ENCODE measurements at places on chromosomes 16 and 17.
A peak's percentile ranks its signal among the peaks of the same experiment; 100 is the strongest.

GRCh38 chr17:36493956-36494355 is 7.5 kb downstream of the ZNHIT3 start:
- ATAC-seq: no peak

DNA sequence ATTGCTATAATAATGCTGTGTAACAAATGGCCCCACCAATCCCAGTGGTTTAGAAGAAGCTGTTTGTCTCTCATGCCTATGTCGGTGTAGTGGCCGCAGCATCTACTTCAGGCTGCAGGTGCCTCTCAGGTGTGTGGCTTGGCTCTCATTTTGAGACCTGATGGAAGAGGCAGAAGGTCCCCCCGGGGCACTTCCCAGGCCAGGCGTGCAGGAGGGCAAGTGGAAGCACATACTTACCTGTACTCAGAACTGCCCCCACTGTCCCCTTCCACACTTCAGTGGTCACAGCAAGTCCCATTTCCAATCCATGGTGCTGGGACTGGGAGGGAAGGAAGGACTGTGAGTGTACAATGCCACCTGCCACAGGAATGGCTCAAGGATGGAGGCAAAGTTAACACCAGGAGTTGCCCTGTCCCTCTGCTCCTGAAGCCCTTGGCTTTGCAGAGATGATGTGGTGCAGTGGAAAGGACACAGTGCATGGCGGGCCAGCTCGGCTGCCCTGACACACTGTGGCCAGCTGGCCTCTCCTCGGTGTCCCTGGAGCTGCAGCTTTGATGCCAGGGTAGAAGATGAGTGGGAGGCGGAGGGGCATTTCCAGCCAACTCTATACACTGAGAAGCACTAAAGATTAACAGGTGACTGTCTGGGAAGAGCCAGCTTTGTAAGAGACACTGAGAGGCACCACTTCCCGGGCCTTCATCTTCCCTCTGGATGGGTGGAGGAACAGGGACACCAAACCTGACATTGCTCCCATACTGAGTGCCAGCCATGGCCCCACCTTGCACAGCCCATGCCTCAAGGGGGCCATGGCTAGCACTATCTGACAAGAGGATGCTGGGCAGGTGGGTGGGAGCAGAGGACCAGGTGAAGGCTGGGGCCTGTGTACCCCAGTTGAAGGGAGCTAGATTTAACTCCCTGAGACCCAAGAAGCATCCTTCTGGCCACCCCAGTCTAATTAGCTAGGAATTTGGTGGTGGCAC is 105.9 kb downstream of the METRNL start:
- ATAC-seq: no peak

- ATAC-seq: no peak
Observed at GRCh38 chr16:89798832-89799370, 17.5 kb downstream of the FANCA start.

GRCh38 chr17:6109536-6109935 is 39.4 kb downstream of the WSCD1 start:
- no peak for ATAC-seq

DNA sequence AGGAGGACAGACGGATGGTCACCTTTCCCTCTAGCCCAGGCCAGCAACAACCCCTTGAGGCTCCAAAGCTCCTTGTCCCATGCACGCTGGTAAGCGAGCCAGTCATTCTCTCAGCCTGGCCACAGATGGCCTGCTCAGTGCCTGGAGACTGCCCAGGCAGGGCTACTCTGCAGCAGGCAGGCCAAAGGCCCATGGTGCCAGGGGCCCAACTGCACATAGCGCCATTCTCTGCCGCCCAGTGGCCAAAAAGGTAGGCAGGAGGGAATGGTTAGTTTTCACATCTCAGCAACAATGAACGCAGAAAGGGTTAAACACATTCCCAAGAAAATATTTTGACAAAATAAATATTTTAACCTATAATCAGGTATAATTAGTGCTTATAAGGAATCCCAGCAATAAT is 7.7 kb upstream of the SREBF1 start:
- no peak for ATAC-seq

GRCh38 chr17:44077595-44077909 is 7.0 kb downstream of the G6PC3 start:
- no peak for ATAC-seq

- no peak for ATAC-seq
Observed at GRCh38 chr17:75825748-75826370, 18.3 kb downstream of the UNC13D start.

DNA sequence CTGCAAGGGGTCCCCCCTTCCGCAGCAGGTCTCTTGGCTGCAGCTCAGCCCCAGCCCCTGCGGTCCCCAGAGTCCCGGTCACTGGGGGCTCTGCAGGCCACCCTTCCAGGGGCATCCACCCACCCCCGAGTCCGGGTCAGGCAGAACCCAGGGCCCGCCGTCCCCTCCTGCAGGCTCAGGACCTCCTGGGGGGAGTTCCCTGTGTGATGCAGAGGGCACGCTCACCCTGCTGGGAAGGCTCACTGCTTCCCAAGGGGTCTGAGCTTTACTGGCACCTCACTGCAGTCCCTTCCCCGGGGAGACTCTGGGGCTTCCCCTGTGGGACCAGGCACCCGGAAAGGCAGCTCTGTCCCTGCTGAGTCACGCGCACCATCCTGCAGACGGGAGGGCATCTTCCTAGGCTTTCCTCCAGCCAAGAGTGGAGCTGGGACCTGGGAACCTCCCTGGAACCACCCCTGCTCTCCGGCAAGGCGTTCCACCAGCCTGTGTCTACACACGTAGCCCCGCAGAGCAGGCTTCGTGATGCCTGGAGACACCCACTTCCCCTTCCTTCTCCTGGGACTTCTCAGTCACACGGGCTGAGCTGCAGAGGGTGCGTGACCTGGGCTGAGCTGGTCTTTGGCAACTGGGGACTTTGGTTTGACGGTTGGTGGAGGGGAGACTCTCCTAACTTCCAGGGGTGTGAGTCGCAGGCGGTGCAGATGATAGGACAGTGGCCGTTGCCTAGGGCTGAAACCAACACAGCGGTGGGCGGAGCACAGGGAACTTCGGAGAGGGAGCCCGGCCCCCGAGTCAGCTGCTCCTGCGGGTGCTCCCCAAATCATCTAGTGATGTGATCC is 23.4 kb downstream of the SLC25A10 start:
- peak; percentile 62 for ATAC-seq

DNA sequence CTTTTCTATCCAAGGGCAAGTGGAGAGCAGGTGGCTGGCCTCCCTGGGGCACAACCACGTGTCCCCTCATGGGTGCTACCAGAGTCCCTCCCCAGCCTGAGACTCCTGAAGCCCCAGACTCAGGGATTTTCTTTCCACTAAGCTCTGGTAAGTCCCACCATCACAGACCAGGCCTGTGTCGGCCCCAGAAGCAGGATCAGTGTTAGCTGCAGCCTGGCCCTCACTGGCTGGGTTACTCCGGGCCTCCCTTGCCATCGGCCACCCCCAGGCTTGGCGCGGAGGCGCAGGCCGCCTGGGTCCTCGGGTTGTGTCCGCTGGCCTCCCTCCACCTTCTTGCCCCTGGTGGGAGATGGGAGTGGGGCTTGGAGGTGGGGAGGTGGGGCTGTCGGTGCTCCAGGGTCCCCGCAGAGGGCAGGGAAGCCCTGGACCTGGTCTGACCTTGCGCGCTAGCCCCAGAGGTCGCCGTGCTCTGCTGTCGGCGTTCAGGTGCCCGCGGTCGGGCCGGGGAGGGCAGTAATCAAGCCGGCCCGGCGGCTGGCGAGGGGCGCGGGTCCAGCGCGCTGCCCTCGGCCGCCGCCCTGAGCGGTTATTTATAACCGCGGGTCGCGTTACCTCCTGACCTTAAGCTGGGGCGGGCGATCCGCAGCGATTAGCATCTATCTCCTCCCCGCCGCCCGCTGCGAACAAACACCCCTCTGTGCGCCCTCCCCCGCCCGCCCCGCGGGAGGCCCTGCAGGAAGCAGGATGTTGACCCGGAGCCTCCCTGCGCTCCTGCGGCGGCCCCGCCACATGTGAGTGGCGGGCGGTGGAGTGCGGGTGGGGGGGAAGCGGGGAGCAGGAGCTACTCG is 78.1 kb upstream of the TOB1 start:
- peak; percentile 91 for ATAC-seq

DNA sequence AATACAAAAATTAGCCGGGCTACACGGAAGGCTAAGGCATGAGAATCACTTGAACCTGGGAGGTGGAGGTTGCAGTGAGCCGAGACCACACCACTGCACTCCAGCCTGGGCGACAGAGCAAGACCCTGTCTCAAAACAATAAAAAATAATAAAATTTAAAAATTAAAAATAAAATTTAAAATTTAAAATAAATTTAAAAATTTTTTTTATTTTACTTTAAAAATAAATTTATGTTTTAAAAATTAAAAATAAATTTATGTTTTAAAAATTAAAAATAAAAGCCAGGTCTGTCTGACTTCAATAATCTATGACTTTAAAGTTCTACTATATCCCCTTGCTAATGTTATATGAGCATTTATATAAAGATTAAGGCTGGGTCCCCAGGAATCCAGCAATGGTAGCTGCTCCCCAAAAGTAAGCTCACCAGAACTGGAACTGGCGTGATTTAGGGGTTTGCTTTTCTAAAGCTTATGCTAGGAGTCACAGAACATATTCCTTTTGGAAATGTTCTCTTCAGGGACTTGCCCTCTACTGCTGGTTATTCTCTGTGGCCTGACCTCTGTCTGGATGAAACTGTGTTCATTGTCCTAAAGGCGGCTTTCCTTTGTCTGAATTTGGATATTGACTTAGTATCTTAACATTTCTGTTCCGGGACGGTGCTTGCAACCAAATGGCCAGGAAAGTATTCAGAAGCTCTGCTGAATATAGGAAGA is 140.2 kb upstream of the NOL11 start:
- no peak for ATAC-seq

DNA sequence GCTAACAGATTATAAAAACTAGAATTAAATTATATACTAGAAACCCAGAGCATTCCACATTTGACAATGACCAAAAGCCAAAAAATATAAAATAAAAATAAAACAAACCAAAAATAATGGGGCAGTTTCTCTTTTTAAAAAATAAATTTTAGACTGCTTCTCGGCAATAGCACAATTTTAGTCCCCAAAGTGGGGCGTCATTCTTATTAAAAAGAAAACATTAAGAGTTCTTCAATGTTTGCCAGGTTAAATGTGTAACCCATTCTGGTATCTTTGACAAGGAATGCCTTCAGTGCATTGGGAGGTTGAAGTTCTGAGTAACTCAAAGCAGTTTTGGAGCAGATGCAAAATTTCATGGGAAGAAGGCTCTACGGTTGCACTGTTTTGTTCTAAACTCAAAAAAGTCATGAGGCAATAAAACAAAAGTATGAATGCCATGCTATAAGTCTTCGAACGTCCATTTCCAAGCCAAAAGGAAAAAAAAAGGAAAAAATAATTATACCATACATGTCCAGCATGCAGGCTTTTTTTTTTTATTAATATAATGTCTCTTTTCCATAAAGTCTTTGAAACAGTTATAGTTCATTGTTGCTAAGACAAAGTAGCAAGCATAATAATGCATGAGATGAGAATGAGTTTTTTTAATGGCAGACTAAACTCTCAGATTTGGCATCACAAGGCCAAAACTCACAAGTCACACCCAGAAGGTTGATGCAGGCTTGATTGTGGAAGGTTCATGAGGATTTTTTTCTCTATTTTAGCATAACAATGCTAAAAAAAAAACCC is 3.1 kb downstream of the MAF start:
- ATAC-seq: no peak

DNA sequence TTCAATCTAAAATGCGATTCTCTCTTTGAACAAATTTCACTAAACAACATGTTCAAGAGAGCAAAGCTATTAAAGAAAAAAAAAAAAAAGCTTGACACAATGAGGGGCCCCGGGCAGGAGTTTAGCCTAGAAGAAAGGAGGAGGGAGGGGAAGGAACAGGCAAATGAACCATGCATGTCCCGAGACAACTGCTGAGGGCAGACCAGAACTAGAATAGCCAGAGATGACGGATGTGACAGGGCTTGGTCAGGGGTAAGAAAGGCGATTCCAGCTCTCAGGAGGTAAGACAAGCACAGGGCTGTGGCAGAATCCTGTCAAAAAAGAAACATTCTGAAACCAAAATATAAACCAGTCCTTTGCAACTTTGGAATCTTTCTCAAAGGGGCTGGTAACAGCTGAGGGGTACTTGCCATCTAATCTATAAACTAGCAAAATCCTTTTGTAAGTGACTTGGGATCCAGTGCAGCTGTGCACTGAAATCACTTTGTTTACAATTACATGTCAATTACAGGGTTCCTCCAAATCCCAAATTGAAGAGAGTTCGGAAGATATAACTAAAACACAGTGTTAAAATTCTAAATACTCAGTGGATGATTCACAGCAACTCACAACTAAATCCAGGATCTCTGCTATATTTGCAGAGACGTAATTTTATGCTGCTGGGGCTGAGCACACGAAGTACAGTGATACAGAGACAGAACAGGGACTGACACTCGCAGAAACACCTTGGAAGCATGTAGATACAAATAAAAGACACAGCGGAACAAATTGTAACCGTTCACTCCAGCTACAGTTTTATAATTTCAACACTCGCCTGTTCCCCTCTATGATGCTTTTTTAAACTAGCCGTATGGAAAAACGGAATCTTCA is 567.4 kb upstream of the ZFHX3 start:
- no peak for ATAC-seq

DNA sequence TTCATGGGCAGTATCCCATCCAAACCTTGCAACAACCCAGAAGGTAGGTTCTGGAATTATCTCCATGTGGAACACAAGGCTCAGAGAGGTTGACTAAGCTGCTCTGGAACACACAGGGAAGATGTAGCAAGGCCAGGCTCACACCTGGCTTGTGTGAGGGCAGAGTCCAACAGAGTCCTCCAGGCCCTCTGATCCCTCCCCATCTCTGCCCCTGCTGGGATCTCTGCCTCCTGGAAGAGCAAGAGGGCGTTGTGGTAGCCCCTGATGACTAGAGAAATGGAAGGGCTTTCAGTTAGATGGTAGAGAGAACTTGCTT is 7.0 kb upstream of the PPP1R1B start:
- no peak for ATAC-seq

DNA sequence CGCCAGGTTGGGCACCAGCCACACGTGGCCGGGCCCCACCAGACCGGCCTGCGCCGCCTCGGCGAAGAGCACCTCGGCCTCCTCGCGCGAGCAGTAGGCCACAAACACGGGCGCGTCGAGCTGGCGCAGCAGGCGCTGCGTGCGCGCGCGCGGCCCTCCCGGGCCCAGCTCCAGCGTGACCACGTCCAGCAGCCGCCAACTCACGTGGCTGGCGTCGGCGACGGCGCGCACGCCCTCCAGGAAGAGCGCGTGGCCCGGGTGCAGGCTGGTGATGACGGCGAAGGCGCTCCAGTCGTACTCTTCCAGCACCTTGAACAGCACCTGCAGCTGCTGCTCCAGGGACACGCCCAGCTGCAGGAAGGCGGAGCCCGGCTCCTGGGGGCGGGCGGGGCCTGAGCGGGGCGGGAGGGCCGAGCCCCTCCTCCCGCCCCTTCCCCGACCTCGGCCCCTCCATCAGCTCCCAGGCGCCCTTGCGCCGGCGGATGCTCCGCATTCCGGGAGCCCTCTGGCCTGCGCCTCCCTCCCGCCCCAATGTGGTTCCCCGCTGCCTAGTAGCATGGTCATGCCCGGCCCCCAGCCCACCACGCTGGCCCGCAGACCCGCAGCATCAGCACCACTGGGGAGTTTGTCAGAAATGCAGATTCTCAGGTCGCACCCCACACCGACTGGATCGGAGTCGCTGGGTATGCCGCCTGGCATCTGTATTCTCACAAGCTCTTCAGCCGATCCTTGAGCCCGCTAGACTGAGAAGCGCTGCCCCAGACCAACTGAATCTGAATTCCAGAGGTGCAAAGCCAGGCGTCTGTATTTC is 7.2 kb downstream of the GRIN2C start:
- peak; percentile 79 for ATAC-seq
